ENCODE measurements at places on chromosomes 16 and 17.

- DNase-seq, result peak; percentile 69
Observed at GRCh38 chr17:78759203-78759968, 22.7 kb downstream of the CYTH1 start.

DNA sequence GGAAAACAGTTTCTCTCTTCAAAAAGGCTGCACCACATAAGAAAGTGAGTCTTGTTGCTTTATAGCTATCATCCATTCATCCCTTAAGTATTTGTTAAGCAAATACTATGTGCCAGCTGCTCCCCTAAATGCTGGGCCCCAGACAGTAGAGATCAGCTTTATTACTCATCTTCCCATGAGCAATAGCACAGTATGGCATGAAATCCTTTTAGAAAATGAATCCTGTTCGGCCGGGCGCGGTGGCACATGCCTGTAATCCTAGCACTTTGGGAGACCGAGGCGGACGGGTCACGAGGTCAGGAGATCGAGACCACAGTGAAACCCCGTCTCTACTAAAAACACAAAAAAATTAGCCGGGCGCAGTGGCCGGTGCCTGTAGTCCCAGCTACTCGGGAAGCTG is 99.5 kb downstream of the MYO1D start:
- no peak for DNase-seq

DNA sequence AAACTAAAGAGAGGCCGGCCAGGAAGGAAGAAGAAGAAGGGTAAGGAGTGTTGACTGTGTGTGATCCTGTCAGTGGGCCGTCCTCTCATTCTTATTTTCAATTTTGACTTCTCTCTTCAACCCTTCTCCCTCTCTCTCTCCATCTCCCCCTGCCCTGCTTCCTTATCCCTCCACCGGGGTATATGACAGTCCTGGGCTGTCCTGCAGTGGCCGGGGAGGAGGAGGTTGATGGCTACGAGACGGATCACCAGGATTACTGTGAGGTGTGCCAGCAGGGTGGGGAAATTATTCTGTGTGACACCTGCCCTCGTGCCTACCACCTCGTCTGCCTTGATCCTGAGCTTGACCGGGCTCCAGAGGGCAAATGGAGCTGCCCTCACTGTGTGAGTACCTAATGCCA is 5.6 kb downstream of the CHD3 start:
- no peak for DNase-seq

- DNase-seq, result no peak
Observed at GRCh38 chr17:17820463-17821158, 16.2 kb downstream of the SREBF1 start.

DNA sequence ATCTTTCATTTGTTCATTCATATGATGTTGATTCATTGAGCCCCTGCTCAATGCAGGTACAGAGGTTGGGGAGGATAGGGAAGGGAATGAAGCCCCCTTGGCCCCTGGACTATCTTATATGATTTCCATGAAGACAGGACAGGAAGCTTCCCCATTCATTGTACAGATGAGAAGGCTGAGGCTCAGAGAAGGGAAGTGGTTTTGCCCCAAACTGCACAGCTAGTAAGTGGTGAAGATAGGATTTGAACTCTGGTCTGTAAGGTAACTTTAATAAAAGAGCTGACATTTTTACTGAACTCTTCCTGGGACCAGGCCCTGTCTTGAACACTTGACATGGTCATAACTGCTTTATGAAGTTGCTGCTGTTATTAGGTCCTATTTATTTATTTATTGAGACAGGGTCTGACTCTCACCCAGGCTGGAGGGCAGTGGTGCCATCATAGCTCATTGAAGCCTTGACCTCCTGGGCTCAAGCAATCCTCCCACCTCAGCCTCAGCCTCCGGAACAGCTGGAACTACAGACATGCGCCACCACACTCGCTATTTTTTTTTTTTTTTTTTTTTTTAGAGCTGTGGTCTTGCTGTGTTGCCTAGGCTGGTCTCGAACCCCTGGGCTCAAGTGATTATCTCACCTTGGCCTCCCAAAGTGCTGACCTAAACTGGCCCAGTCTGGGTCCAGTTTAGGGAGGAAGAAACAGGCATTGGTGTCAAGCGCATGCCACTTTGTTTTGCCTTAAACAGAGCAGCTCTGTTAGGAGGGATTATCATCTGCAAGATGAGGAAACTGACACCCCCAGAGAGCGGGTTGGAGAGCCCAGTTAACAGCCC is 5.0 kb downstream of the CTF1 start:
- DNase-seq, result no peak

DNA sequence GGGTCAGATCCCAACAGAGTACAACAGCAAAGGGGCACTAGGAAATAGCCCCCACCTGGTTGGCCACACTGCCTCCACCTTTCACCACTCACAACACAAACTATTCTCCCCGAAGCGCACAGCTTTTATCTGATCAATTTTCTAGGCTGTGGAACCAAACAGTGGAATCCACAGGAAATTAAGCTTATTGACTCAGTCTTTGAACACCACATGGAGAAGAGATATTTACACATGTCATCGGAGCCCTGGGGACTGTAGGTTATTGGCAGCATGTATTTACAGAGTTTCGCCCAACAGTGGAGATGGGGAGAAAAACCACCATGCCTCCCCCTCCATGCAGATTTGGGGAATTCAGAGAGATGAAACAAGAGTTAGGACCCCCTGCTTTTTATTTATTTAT is 154.8 kb downstream of the XYLT1 start:
- DNase-seq, result no peak

DNA sequence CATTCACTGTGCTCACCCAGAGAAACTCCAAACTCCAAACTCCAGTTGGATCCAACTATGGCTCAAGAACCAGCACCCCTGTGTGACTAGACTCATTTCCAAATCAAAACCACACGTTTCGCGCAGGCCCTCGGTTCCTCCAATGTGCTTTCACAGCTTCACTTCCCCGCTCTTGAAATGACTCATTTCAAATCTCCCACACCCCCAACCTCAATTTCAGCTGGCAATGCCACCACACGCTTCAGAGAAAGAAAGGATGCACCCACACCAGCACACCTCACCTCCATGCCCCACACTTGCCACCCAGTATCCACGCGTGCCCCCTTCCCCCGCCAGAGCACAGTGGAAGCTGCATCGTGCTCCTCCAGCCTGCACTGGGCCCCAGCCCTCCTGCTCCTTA is 9.0 kb downstream of the TMEM92 start:
- peak; percentile 34 for DNase-seq

DNA sequence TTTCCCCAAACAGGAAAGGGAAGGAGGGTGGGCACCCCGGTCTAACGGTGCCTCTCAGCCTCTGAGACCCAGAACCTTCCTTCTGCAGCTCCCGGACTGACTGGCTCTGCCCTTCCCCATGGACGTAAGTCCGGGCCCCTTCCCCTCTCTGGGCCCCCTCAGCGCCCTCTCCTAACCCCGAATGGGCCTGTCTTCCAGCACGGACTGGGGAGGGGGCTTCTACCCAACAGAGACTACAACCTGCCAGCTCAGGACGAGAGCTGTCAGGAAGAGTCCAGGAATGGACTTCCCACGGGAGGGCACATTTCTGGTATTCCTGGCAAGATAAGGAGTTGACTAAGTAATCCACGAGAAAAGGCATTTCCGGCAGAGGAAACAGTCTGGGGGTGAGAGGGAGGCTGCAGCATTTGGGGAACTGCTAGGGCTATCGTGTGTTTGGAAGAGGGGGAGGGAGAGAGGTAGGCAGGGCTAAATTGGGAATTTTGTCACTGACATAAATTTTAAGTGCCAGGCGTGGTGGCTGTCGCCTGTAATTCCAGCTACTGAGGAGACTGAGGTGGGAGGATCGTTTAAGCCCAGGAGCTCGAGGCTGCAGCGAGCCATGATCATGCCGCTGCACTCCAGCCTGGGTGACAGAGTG is 12.1 kb upstream of the ALDOA start:
- DNase-seq, result no peak

- DNase-seq, result no peak
Observed at GRCh38 chr16:77509051-77509450, 74.2 kb upstream of the ADAMTS18 start.

DNA sequence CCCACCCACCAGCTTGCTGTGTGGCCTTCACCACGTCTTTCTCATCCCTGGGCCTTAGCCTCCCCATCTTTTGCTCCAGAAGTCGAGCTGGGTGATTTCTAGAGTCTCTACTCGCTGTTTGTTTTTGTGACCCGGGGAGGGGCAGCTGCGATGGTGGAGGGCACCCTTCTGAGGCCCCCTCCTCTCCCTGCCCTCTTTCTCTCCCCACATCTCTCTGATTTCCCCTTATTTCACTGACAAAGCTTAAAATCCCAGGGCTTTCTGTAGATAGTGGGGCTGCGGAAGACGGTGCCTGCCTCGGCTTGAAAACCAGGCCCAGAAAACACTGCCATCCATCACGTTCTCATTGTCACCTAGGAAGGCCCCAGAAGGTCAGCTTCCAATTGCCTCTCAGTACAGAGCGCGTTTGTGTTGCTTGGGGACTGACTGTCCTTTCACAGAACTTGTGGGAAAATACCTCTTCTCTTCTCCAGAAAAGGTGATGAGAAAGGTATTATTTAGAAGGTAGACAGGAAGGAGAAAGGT is 95.1 kb downstream of the NTN1 start:
- no peak for DNase-seq

- DNase-seq, result no peak
Observed at GRCh38 chr17:75364078-75364477, 41.4 kb downstream of the GRB2 start.

GRCh38 chr17:4951486-4951885 is 567 bp downstream of the ENO3 start:
- no peak for DNase-seq

DNA sequence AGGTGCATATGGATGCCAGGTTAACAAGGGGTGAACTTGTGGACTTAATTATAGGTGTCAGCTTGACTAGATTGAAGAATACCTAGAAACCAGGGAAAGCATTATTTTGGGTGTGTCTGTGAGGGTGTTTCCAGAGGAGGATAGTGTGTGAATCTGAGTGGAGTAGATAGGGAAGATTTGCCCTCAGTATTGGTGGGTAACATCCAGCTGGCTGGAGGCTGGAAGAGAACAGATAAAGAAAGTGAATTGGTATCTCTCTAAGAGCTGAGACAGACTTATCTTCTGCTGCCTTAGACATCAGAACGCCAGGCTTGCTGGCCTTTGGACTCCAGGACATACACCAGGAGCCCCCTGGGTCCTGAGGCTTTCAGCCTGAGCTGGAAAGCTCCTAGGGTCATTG is 75.2 kb downstream of the CDRT15 start:
- no peak for DNase-seq

- DNase-seq, result no peak
Observed at GRCh38 chr17:57121308-57122042, 36.4 kb downstream of the AKAP1 start.

DNA sequence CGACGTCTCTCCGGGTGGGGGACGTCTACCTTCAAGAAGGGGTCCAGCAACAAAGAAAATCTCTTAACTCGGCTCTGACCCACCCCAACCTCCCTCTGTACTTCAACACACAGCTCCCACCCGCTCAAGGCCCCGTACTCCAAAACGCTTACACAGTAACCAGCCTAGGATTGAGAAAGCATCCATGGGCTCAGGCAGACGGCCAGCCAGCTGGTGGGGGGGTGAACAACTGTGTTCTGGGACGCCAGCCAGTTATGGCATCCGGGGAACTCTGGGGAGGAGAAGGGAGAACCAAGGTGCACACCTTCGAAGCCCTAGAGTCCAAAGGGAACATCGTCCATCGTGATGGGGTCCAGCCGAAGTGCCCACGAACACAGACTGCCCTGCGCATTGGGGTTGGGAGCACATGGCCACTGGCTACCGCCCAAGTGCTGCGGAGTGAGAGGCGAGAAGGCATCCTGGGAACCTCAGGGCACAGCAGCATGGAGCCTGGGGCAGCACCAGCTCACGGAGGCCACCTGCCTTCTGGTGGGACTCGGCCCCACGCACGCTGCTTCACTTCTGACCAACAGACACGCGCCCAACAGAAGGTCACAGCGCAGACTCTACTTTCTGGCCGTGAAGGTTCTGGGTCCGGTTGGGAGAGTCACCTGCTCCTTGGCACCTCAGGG is 14.3 kb downstream of the SLC16A3 start:
- no peak for DNase-seq

- no peak for DNase-seq
Observed at GRCh38 chr17:47665655-47666054, 15.9 kb downstream of the KPNB1 start.

- DNase-seq, result no peak
Observed at GRCh38 chr16:35798885-35799426, 2339.5 kb downstream of the TP53TG3F start.

DNA sequence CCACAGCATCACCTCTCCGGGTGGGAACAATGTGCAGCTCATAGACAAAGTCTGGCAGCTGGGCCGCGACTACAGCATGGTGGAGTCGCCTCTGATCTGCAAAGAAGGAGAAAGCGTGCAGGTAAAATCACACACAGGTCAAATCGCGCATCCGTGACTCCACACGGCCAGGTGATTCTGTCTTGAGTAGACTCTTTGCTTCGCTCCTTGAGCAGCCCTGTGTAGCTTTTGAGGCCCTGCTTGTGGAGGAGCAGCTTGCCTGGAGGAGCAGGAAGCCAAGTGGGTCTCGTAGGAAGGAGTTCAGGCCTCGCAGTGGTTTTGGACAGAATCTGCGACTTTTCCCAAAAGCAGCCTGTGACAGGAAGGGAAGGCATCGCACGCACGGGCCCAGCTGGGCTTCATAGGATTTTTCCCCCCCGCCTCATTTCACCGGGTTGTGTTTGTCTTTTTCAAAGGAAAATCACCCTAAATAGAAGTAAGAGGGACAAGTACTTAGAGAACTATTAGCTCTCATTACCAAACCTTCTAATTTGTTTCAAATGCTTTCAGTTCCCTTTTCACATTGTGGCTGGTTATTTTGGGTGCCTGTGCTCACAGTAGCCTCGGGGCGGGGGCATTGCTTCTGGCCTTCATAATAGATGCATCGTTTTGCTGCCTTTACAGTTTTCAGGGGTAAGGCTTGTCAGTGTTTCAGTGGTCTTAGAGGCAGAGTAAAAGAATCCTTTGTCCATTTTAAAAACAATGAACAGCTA is 71.5 kb downstream of the SEC14L1 start:
- no peak for DNase-seq

DNA sequence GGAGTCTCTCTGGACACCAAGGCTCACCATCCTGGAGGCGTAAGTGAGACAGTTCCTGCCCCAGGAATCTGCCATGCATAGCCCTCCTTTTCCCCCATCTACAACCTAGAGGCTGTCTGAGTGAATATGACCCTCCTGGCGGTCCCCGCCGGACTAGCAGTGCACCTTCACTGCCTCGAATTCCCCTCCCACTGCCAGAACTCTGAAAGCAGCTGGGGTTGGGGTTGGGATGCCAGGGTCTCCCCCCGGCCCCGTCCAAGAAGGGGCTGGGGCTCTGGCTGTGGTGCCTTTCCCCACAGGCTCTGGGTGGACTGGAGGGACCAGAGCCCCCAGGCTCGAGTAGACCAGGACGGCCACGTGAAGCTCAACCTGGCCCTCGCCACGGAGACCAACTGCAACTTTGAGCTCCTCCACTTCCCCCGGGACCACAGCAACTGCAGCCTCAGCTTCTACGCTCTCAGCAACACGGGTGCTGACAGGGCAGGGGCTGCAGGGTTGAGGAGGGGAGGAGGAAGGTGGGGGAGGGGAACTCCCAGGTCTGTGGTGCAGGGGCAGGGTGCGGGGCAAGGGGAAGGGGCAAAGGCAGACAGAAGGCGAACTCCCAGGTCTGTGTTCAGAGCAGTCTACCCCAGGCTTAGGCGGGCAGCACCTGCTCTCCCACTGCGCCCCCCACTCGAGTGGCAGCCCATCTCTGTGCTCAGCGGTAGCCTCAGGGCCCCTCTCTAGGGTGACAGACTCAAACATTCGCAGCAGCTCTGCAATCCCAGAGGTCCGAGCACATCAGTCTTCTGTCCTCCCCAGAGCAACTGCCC is 1.2 kb downstream of the ZACN start:
- no peak for DNase-seq

- no peak for DNase-seq
Observed at GRCh38 chr17:2635241-2635640, 41.8 kb downstream of the PAFAH1B1 start.

- DNase-seq, result no peak
Observed at GRCh38 chr16:47644661-47645060, 183.5 kb downstream of the PHKB start.
